Left forelimb (tissue), 1 donor: ENCODE measurements at places on chromosomes 1 and 21.

GRCh38 chr1:204714861-204715511, 29.4 kb upstream of the LRRN2 start:
- peak; percentile 52 for DNase-seq

DNA sequence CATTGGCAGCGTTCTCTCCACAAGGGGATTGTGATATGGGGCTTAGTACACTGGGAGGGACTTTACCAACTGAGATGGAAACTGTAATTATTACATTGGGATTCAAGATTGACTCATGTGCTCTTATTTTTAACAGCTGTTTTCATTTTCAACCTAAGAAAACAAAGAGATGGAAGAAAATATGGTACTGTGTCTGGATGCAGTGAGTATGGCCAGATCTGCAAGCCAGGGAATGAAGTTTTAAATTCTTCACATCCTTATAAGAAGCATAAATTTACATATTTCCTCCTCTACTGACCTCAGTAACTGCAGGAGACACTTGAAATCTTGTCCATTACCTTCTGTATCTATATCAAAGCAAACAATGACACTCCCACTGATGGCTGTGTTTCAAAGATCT, 81.5 kb upstream of the EDEM3 start:
- no peak for DNase-seq

- DNase-seq = no peak
These were observed 19.8 kb upstream of the HPDL start for GRCh38 chr1:45306905-45307304.

DNA sequence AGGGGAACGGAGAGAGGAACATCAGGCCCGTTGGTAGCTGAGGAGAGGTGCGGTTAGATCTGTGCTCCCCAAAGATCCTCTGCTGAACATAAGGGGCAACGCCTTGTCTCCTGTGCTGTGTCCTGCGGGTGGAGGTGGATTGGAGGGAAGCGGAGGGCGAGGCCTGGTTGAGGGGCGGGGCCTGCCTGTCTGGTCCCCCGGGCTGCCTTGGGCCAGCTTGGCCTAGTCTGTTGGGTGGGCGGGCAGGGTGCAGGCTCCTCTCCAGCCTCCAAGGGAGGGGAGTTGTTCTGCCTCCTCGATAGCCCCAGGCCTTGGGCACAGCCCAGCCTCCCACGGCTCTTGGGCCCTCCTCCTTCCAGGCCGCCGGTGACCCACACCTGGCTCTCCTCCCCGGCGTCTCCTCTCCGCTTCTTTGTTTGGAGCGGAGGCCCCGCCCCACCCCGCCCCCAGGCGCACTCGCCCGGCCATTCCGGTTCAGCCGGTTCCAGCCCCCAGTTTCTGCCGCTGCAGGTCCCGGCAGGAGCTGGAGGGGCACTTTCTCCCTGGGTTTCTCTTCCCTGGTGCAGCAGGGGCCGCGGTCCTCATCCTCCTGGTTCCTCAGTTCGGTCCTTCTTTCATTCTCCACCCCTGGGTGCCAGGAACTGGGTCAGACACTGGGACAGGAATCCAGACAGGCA, 19.4 kb downstream of the PTPRF start:
- no peak for DNase-seq

GRCh38 chr1:224872832-224873433, 56.5 kb upstream of the DNAH14 start:
- no peak for DNase-seq

- DNase-seq = no peak
These were observed 116.1 kb downstream of the SPATA17 start for GRCh38 chr1:217747156-217747769.
